ENCODE measurements at places on chromosomes 12 and 14.

- no peak for DNase-seq
These were observed 37.6 kb downstream of the TMEM116 start for GRCh38 chr12:111975161-111975931.

- no peak for DNase-seq
These were observed 65.9 kb downstream of the DCAF5 start for GRCh38 chr14:69087061-69087461.

DNA sequence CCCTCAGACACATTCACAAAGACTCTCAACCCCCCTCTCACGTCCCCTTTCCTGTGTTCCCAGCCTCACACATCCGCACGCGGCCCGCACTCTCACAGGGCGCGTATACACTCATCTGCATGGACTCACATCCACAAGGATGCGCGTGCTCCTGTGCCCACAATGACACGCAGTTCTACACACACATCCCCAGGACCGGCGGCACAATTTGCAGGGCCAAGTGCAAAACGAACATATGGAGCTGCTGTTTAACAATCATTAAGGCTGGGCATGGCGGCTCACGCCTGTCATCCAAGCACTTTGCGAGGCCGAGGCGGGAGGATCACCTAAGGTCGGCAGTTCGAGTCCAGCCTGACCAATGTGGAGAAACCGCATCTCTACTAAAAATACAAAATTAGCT lies 36.4 kb upstream of the EML1 start:
- no peak for DNase-seq

DNA sequence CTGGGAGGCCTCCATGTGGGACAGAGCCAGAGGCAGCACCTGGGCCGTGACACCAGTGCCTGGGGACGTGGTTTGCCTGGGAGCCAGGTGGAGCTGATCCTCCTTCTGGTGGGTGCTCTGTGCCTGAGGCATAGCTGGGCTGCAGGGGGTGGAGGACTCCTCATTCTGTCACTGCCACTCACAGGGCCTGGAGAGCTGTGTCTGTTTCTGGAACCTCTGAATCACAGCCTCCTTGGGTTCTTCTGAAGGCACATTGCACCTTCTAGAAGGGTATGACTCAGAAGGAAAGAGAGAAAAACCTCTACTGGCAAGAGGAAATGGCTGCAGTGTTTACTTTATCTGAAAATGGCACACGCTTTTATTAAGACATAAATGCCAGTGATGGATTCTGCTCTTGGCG lies 659.8 kb downstream of the VRK1 start:
- no peak for DNase-seq

GRCh38 chr12:28603801-28604200 lies 413.5 kb downstream of the CCDC91 start:
- no peak for DNase-seq

- no peak for DNase-seq
These were observed 419.4 kb downstream of the SNAPC1 start for GRCh38 chr14:62181591-62181990.

DNA sequence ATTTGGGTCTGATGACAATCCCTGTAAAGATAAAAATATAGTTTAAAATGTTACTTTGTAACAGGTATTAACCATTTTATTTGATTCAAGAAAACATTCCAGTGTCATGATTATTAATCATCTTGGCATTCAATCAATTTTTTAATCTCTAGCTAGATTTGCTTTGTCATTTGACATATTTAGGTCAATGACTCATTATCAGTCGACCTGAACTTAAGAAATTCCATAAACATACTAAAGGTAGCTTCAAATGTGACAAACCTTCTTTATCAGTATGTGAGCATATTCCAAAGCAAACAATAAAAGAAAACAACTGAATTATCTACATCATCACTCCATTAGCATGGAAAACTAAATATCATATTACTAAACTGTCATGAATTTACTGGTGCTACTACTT lies 50.8 kb upstream of the CDKL1 start:
- DNase-seq = no peak

DNA sequence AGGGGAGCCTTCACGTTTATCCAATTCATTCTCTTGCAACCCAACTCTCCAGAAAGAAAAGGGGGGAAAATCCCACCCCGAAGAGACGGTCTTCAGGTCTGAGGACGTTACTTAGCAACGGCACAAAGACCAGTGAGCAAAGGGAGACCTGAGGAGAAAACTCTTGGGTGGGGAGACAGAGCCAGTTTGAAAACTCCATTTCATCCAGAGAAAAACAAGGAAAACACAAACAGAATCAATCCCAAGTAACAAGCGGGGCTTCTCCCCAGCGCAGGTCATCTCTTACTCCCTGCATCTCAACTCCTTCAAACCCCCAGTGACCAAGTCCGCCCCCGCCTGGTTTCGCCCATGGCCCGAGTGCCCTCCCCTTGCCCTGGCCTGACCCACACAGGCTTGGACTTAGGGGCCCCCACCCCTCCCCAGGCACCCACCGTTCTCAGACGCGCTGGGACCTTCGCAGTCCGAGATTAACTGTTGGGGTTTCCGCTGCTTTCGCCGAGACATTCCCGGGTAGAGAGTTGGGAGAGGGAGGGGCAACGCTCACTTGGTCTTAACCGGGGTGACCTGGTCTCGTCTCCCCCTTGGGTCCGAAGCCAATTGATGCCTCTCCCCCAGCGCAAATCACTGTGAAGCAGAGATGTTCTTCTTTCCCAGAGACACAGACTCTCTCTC lies 10.4 kb upstream of the SALL2 start:
- DNase-seq = no peak

DNA sequence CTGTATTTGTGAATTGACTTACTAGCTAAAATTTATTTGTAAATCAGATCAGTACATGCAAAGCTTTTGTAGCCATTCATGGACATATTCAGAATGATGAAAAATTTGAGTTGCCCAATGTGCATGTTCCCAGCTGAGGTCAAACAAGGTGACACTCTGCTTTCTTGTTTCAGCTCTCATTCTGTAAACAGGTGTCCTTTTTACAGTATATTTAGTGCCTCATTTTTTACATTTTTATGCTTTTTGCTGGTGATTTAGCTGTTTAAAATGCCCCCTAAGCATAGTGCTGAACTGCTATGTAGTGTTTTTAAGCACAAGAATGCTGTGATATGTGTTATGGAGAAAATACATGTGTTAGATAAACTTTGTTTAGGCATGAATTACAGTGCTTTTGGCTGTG lies 76.3 kb downstream of the MIA2 start:
- no peak for DNase-seq

DNA sequence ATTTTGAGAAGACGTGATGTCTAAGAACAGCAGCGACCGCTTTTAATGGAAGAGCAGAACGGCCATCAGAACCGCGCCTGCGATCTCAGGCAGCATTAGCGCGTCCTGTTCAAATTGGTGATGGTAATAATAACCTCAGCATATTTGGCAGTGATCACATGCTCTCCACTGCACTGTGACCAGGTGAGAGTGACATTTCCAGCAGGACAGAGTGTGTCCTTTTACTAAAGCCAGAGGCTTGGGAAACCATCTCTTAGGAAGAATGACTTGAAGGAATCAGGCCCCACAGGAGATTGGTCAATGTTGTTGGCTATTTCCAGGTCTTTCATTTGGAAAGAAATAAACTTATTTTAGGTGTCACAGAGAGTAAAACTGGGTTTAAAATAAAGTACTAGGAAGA lies 51.4 kb upstream of the FBXO21 start:
- no peak for DNase-seq

DNA sequence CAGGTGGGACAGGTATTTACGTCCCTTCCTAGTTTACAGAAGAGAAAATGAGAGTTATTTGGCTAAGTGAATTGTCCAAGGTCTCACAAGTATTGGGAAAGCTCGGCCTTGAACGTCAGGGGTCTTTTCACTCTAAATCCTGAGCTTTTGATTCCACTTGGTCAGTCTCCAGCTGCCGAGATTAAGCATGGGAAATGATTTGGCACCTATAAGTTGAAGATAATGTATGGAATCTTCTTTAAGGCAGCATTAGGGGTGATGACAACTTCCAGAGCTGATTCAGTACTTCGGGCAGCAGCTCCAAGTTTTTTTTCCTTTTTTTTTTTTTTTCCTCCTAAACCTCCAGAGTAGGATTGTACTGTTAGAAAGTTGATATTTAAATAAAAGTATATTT lies 722 bp downstream of the FAM234B start:
- no peak for DNase-seq

DNA sequence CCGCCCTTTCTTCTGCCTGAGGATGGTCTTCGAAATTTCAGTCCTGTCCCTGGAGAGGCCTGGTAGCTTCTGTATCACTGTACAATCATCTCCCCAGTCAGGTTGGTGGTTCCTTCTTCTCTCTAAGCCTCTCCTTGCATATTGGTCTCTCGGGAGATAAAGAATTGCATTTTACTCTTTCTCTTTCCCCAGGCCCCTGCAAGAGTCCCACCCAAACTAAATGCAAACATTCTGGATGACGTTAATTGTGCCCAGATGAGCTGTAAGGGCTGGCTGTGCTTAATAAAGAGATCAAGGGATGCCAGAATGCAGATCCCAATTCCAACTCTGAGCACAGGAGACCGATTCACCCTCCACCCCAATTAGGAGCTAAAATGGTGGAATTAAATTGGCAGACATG lies 835.4 kb upstream of the TMEM132C start:
- DNase-seq = no peak

- no peak for DNase-seq
These were observed 1.7 kb downstream of the PPM1H start for GRCh38 chr12:62933220-62933601.

Data from thoracic aorta (tissue), 2 donors.